AG09319 (cell line): ENCODE measurements at places on chromosomes 12 and 14.

DNA sequence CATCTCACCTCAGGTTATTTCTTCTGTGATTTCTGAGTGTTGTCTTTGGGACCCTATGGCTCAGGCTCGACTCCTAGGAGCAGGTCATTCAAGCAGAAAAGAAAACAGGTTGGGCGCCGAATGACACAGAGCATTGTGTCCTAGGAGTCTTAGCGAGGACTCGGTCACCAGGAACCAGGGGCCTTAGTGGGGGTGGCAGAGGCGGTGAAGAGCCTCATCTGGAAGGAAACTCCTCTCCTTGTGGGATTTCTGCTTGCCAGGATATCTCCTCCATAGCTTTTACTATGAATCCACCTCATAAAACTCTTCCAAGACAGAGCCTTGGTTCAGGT lies 630 bp downstream of the PLEKHH1 start:
- DNase-seq: no peak

- no peak for DNase-seq
Measured at GRCh38 chr12:6187948-6188793, 12.0 kb upstream of the CD9 start.

GRCh38 chr12:15770581-15770980 lies 18.6 kb downstream of the EPS8 start:
- no peak for DNase-seq

DNA sequence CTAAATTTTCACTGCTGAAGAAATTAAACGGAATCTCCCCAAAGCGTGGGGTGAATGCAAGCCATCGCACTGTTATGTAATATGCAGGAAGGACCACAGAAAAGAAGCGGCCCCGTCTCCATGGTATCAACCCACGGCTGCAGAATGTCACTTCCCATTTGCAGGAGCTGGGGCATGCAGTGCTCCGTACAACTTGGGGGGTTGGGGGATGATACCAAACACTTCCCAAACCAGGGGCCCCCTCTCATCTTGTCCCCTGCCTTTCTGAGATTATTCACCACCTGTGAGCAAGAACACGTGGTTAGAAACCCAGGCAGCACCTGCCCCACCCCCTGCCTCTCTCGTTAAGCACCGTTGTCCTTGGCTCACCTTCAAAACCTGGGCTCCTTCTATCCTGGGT lies 505.1 kb upstream of the TMEM132C start:
- no peak for DNase-seq

GRCh38 chr12:65741656-65742017 lies 82.6 kb upstream of the HMGA2 start:
- no peak for DNase-seq
